ENCODE measurements at places on chromosomes 3 and 15.

GRCh38 chr3:20236603-20237002, 50.6 kb upstream of the SGO1 start:
- DNase-seq, result no peak

DNA sequence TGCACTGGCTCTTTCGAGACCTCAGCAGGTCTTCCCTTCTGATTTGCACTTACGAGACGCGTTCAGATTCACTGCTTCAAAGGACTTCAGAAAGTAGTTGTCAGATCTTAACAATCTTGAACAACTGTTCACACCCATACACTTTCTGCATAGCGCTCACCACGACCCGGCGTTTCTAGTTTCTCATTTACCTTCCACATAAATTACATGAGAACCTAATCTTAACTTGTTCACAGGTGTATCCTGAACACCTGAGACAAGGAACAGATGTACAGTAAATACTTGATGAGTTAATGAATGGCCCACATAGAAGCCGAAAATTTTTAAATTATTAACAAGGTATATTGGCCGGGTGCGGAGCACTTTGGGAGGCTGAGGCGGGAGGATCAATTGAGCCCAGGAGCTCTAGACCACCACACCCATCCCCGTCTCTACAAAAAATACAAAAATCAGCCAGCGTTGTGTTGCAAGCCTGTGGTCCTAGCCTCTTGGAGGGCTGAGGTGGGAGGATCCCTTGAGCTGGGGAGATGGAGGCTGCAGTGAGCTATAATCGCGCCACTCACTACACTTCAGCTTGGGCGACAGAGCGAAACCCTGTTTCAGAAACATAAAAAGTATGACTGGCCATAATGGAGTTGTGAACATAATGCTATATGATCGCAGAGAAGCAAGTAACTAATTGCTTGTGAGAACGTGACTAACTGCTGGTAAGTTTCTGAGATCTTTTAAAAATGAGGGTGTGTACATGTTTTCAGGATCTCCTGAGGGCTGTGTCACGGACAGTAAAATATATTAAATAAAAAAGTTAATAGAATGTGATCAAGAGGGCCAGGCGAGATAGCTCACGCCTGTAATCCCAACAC, 984 bp upstream of the SMARCC1 start:
- no peak for DNase-seq

DNA sequence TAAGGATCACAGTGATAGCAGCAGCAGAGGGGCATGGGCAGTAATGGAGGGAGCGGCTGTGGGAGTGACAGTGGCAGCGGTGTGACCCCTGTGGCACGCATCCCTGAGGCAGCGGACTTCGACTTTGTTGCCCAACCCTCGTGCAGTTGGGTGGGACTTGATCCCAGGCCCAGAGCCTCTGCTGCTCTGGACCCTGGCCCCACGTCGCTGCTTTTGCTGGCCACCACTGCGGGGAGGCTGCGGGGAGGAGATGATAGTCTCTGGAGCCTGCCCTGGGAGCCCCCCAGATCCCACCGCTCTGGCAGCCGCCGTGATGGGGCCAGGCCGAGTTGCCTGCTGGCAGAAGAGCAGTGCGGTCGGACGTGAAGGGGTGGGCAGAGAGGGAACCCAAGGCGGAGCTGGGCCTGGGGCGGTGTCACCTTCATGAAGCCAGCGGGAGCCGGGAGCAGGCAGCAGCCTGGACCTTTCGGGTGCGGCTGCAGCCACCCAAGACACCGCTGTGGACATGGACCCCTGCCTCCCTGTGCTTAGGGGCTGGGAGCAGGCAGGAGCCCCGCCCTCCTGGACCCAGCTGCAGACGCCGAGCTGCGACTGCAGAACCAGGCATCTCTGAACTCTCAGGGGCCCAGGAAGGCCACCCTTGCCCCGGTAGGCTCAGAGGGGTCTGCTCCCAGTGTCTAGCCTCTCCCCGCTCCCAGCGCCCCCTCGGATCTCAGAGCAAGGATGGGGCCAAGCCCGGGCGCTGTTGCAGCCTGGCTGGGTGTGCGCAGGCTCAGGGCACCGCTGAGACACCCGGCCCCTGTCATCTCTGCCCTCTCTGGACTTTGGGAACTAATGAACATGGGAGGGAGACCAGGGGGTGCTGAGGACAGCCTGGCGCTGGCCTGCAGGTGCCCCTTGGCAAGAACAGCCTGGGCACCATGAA, 38.3 kb downstream of the COMMD2 start:
- DNase-seq, result no peak

GRCh38 chr15:89997079-89997478, 4.0 kb upstream of the ZNF710 start:
- DNase-seq, result no peak

DNA sequence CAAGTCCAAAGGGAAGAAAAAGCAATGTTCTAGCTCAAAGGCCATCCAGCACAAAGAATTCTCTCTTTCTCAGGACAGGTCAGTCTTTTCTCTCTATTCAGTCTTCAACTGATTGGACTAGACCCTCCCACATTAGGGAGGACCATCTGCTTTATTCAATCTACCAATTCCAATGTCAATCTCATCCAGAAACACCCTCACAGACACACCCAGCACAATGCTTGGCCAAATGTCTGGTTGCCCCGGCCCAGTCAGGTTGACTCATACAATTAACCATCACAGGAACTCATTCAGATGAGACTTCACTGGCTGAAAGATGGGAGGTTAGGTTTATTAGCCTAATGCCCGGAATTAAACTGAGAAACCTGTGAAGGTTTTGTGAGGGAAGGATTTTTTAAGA, 32.4 kb downstream of the ACAN start:
- no peak for DNase-seq

GRCh38 chr15:82643992-82644391, 3.2 kb downstream of the CPEB1 start:
- DNase-seq, result no peak

DNA sequence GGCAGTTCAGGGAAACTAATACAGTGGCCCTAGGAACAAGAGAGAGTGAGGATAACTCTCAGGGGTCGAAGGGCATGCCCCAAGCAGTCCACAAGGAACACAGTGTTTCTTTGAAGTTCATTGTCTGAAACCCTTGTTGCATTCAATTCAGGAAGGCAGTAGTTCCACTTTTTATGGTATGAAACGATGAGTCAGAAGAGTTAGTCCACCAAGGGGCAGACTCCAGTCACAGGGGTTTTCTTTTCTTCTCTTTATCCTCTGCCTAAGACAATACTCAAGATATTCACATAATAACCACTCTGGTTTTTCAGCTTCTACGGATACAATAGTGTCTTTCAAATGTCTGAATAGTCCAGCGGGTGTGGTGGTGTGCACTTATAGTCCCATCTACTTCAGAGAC, 23.7 kb upstream of the TICRR start:
- no peak for DNase-seq

DNA sequence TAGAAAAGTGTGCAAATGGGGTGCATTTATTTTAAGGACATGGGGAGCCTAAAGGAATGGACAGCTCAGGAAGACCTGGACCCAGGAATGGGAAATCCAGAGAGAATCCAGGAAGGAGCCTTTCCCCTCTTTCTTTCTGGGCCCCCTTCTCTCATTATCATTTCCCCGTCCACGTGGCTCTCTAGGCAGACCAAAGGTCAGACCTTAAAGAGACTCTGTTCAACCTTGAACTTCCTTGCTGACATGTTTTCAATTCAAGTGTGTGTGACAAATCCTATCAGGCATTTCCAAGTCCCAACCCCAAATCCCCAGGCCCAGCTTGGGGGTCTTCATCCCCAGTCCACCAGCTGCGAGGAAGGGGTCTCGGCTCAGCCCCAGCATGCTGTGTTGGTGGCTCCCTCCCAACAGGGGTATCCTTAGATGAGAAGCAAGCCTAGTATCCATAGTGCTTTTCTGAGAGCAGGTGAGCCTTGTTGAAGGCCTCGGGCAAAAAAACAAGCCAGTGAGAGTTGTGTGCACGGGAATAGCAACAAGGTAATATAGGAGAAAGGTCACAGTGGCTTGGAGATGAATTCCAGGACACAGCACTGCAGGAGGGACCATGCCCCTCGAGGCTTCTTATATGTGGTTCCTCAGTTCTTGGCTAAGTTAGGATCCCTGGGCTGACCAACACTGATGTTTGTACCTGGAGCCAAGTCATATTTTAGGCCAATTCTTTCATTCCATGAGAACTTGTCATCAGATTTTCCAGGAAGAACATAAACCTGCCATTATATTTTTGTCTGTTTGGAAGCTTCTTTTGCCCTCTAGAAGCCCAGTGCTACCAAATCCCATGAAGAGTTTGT, 130.0 kb downstream of the ASB7 start:
- DNase-seq, result no peak

DNA sequence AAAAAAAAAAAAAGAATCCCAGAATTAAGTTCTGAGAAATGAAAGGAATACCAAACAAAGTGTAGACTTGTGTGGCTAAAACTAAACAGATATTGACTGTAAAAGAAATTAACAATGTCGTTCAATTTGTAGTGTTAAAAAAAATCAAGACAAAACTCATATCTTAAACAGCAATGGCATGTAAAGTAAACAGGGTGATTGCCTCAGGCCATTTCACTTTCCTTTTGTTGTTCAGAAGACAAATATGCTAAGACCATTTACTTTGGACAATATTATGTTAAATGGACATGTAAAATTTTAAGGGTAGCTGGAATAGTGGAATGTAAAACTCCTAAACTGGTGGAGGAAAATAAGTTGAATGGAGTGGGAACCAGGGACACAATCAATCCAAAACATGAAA, 139.1 kb downstream of the RTP4 start:
- DNase-seq, result no peak

DNA sequence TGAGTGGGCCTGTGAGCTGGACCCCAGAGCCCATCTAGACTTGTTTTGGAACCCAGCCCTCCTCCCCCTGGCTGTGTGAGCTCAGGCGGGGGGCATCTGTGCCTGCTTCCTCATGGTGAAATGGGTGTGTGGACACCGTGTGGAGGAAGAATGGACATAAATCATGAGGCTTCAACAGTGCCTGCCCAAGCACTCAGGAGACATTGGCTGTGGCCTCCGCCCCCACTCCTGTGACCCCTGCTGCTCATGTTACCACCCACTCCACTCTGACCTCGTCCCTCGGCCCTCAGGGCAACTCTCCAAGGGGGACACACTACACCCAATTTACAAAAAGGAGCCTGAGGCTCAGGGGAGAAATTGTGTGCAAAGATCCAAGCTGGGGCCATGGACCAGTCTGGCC, 16.6 kb downstream of the TPRA1 start:
- no peak for DNase-seq

GRCh38 chr15:45199136-45199810, 11.5 kb upstream of the SHF start:
- DNase-seq, result peak; percentile 15

DNA sequence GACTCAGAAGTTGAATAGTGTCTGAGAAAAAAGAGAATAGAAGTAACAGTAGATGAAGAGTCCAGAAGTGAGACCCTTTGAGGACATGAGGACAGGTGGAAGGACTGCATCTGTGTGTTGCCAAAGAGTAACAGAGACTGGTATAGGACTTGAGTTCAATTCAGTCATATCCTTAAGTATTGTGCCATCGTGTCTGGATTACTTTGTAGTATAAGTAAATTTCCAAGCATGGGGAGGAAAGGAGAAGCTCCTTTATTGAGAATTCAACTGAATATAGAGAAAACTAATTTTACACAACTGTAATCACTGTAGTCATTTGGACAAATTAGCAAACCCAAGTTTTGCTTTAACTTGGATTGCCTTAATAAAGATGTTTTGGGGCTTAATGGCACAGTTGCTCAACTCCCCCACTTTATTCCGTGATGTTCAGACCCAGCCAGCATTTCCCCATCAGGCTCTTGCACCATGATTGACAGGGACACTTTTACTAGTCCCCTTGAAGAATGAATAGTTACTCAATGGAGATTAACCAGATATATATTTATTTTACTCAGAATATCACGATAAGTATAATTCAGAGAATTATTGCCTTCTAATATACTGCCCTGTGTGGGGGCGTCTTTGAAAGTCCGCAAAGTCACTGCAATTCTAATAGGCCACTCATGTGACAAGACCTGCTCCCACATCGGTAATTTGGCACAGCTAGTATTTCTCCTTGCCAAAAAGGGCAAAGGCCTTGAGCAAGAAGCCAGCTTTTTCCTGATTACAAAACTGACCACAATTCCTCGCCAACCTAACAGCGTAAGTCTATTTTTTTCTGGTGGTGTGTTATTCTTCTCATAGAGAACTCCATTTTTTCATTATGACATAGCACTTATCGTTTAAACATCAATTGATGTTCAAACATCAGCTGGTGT, 61.3 kb downstream of the PPARG start:
- DNase-seq, result no peak

DNA sequence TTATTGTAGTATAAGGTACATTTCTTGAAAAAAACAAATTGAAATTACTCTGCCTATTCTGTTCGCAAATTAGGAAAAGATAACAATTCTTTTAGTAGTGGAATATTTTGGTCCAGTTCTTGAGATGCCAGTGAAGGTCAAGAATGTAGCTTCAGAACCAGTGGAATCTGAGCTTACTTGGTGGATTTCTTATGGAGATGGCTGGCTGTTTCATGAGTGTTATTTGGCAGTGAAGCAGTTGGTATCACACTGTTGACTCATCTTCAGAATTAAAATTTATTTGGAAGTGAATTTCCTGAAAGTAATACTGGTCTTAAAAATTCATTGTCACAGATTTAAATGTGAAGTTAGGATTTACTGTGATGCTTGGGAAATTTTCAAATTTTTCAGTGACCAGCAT, 19.1 kb downstream of the RNF13 start:
- no peak for DNase-seq

- DNase-seq, result no peak
Observed at GRCh38 chr3:113623324-113623723, 73.1 kb downstream of the USF3 start.

- DNase-seq, result no peak
Observed at GRCh38 chr15:65827065-65827464, 35.0 kb upstream of the DENND4A start.

GRCh38 chr15:92521624-92522008, 127.9 kb downstream of the ST8SIA2 start:
- DNase-seq, result peak; percentile 2

GRCh38 chr15:55993804-55994560, 570 bp upstream of the NEDD4 start:
- no peak for DNase-seq

DNA sequence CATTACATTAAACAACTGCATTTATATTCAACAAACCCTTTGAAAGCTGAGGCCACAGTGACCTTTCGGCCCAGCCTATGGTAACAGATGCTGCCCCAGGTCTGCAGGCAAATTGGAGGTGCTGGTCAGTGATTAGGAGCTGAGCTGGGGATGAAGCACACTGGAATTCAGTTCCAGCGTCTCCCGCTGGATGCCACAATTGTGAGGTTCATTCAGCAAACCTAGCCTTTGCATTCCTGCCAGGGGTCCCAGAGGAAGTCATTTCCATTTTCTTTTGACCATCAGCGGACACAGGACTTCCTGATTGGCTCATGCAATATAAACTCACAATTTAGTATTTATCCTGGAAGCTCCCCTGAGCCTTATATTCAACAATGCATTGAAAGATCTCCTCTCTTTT, 89.5 kb downstream of the IL20RB start:
- no peak for DNase-seq

DNA sequence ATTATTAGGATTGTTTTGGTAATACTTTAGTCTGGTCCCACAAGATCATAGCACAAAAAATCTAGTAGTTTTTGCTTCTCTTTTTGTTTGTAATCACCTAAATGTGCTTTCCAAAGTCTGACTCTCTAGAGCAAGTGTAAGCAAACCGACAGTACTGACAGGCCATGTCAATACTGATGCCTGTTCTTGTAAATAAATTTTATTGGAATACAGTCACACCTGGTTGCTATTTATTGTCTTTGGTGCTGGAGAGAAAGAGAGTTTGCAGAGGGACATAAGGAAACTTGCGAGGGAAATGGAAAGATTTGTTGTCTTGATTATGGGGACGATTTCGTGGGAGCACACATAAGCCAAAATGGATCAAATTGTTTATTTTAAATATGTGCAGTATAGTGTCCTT, 77.5 kb downstream of the NAALADL2 start:
- no peak for DNase-seq
